ENCODE measurements at places on chromosomes 5 and 9. TPM values are rescaled to one million over a fixed set of nuclear protein-coding genes. Genes with fewer than 3 reads are reported as not detected.

IFNA21 gene
- total RNA-seq: not detected

ISOC1 gene
- total RNA-seq: 53.1 TPM

FUT7 gene
- total RNA-seq: not detected

KCNV2 gene
- total RNA-seq: not detected

OTP gene
- total RNA-seq: 3.2 TPM

DNAJA1 gene
- 296 TPM for total RNA-seq

MARCHF11 gene
- 12.9 TPM for total RNA-seq

ERAP2 gene
- total RNA-seq: 12.7 TPM

SMIM33 gene
- total RNA-seq: not detected

LCN1 gene
- total RNA-seq: not detected

LTC4S gene
- total RNA-seq: 2.1 TPM

TEX53 gene
- not detected for total RNA-seq

CCDC152 gene
- 14.1 TPM for total RNA-seq

SLC6A19 gene
- not detected for total RNA-seq

IL4 gene
- total RNA-seq: not detected

GOLM1 gene
- 124 TPM for total RNA-seq

SCGB3A2 gene
- total RNA-seq: not detected

FSD1L gene
- total RNA-seq: 103 TPM

NREP gene
- 588 TPM for total RNA-seq

FOXD4L6 gene
- total RNA-seq: 0.46 TPM

ELOVL7 gene
- 6.9 TPM for total RNA-seq

EMB gene
- 31.1 TPM for total RNA-seq

CTNND2 gene
- total RNA-seq: 99.7 TPM

RAPGEF1 gene
- 38.1 TPM for total RNA-seq

TSSK1B gene
- not detected for total RNA-seq

BAAT gene
- total RNA-seq: 0.23 TPM

RBM27 gene
- total RNA-seq: 43.4 TPM

IRX2 gene
- total RNA-seq: 5.1 TPM

PCDHGB4 gene
- total RNA-seq: 14.8 TPM

GRM6 gene
- total RNA-seq: 0.23 TPM

PTGES gene
- 9.5 TPM for total RNA-seq

SLC45A2 gene
- 0.23 TPM for total RNA-seq

GABRP gene
- total RNA-seq: not detected

NR2F1-AS1 gene
- total RNA-seq: 82.4 TPM

N4BP3 gene
- 12.5 TPM for total RNA-seq

ISL1 gene
- 20.3 TPM for total RNA-seq

GRAMD2B gene
- 21.5 TPM for total RNA-seq

Data from diencephalon (tissue), 1 donor.